ENCODE measurements at places on chromosomes 12 and 14.
A peak's percentile ranks its signal among the peaks of the same experiment; 100 is the strongest.

GRCh38 chr12:104649921-104650320 is 193.2 kb downstream of the CHST11 start:
- DNase-seq = peak; percentile 79

- DNase-seq = no peak
These were observed 467.4 kb upstream of the FOXG1 start for GRCh38 chr14:28299227-28299626.

- peak; percentile 91 for DNase-seq
These were observed 271.6 kb upstream of the ATP2B1 start for GRCh38 chr12:89980236-89980635.

GRCh38 chr12:46647034-46647433 is 178.8 kb downstream of the SLC38A4 start:
- DNase-seq = no peak

Measured in inflammatory macrophage treated with lipopolysaccharide for 1 hour (primary cell).